NCI-H82 (cell line): ENCODE measurements at places on chromosomes 16 and 17.

DNA sequence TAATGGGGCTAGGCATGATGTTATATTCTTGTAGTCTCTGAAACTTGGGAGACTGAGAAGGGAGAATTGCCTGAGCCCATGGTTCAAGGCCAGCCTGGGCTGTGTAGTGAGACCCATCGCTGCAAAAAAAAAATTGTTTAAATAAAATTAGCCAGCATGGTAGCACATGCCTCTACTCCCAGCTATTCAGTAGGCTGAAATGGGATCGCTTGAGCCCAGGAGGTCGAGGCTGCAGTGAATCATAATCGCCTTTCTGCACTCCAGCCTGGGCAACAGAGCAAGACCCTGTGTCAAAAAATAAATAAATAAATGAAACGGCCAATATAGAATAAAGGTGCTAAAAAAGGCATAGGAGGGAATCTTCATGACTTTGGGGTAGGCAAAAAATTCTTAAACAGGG lies 13.9 kb upstream of the SLX4 start:
- no peak for DNase-seq

- DNase-seq = peak; percentile 23
These were observed 1410.9 kb upstream of the CDH8 start for GRCh38 chr16:63447121-63447520.

DNA sequence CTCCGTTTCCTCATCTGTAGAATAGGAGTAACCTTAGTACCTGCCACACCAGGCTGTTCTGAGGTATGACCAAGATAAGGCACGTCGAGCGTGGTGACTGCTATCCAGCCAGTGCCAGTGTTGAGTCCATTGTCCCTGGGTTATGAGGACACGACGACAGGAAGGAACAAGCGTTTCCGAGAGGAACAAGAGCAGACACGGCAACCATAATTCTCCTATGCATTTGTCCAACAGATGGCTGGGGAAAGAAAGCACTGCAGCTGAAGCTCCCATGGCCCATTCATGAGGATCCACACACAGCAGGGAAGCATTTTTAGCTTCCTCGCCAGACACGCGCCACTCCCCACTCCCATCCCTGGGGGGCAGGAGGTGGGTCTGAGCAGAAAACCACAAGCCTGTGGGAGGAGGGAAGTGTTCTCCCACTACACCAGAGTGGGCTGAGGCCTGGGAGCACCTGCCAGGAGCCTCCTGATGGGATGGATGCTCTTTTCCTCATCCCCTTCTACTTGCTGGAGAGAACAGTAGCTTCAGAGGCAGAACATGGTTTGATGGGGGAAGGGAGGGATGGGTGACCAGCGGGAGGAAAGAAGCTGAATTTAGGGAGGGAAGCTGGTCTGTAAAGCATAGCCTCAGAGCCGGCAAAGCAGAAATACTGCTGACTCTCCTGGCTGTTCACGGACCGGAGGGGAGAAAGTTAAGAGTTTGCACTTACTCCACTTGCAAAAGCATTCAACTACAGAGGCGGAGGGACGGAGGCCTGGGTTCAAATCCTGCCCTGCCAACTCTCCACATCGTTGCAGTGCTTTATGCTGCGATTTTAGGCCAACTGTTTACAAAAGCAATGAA lies 2.7 kb downstream of the COTL1 start:
- DNase-seq = no peak

- peak; percentile 28 for DNase-seq
These were observed 18.0 kb downstream of the FOXF1 start for GRCh38 chr16:86528061-86528929.

DNA sequence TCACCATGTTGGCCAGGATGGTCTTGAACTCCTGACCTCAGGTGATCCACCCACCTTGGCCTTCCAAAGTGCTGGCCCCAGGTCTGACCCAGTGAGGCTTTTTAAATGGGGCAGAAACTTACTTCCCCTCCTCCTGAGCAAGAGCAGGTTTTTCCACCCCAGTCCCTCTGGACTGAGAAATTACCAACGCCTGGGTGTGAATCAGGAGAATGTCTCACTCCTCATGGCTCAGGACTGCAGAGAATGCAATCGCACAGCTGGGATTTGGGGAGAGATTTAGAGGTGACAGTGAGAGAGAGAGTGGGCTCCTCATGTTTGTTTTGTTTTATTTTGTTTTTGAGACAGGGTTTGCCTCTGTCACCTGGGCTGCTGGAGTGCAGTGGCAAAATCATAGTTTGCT lies 203.6 kb downstream of the RAB11FIP4 start:
- DNase-seq = no peak

GRCh38 chr17:80485846-80486245 lies 9.4 kb upstream of the NPTX1 start:
- peak; percentile 99 for DNase-seq

DNA sequence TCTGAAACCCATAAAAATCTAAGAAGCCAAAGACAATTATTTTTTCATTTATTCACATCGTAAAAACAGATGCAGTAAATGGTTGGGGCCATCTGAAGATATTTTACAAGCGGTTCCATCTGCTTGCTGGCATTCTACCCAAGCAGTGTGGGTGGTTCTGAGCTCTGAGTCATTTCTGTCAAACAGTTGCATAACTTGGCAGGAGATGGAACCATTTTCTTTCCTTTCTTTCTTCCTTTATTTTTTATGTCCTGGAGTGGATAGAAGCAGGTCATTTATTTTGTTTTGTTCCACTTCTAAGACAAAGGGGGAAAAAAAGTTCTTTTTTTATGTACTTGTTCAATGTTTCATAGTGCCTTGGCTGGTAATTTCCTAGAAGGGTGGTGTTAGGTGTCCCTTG lies 1151.9 kb upstream of the GOT2 start:
- no peak for DNase-seq

GRCh38 chr17:40963838-40964237 lies 2.9 kb downstream of the KRT39 start:
- peak; percentile 16 for DNase-seq

- peak; percentile 86 for DNase-seq
These were observed at the start of gene SLC38A7 for GRCh38 chr16:58684354-58685083. Gene SLC38A7, minus strand, starts transcription at chr16:58684770. Its CDS starts 4,644 bp downstream, at chr16:58680126.

GRCh38 chr17:37123941-37124820 lies 175.4 kb downstream of the AATF start:
- no peak for DNase-seq

- DNase-seq = no peak
These were observed 6.8 kb downstream of the TNFAIP1 start for GRCh38 chr17:28342313-28342712.

- peak; percentile 69 for DNase-seq
These were observed 155.3 kb downstream of the AIPL1 start for GRCh38 chr17:6279659-6280058.

DNA sequence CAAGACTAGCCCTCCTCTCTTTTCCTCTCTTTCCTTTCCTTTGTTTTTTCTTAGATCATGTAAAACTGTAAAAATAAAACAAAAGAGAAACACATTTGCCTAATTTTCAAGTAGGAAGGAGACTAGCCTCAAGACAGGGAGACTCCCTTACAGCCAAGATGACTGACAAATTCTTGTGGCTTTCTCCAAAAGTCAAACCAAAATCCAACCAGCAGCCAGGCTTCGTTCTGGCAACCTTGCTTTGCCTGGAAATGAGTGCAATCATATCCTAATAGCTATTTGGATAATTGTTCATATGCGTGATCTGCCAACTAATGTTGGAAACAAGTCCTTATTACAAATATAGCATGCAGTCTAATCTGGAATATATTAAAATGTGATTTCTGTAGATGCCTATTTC lies 868.9 kb upstream of the SOX9 start:
- DNase-seq = no peak

DNA sequence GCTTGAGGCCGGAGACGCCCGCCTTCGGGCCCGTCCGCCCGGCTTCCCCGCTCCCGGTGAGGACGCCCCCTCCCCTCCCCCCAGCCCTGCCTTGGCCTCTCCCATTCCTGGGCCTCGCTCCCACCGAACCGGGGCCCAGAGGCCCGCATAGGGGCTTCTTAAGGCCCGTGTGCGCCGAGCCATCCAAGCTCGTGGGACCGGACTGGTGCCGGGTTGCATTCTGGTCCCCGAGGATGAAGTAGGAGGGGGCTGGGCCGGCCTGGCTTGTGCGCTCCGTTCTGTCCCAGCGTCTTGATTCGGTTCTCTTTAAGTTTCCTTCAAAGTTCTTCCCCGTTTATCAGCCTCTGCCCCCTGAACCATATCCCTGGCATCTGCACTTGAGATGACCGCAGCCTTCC lies 488 bp downstream of the SENP3 start:
- DNase-seq = peak; percentile 63

DNA sequence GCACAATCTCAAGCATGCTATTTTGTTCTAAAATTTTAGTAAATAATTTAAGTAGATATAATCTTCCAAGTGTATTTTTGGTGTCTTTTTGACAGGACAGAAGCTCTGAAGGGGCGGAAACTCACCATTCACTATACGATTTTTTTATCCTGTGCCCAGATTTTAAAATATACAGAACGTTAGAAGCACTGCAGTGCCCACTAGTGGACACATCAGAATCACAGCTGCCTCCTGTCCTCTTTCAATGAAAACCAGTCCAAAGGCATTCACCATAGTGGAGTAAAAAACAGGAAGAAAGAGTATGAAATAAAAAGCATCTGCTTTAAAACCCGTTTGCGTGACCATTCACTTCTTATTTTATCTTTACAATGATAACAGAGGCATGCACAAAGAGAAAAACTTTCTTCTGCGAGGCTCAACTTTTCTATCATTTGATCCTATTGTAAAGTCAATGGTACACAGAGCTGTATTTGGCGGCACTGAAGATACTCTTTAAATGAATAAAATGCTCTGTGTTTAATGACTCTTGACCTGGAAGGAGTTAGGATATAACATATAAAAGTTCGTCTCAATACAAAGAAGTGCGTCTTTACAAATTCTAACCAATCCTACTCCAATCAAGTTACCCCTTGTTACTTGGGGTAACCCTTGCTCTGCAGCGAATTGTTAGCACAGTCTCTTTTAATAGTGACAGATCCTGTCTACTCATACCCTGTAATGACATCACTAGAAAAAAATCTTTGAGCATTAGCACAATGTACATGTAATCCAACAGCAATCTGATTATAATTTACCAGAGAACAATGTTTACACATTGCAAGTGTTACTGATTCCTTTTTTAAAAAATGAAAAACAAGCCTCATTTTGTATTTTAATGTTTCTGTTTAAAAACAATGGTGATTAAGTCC lies 339.8 kb upstream of the PSMD7 start:
- peak; percentile 82 for DNase-seq

DNA sequence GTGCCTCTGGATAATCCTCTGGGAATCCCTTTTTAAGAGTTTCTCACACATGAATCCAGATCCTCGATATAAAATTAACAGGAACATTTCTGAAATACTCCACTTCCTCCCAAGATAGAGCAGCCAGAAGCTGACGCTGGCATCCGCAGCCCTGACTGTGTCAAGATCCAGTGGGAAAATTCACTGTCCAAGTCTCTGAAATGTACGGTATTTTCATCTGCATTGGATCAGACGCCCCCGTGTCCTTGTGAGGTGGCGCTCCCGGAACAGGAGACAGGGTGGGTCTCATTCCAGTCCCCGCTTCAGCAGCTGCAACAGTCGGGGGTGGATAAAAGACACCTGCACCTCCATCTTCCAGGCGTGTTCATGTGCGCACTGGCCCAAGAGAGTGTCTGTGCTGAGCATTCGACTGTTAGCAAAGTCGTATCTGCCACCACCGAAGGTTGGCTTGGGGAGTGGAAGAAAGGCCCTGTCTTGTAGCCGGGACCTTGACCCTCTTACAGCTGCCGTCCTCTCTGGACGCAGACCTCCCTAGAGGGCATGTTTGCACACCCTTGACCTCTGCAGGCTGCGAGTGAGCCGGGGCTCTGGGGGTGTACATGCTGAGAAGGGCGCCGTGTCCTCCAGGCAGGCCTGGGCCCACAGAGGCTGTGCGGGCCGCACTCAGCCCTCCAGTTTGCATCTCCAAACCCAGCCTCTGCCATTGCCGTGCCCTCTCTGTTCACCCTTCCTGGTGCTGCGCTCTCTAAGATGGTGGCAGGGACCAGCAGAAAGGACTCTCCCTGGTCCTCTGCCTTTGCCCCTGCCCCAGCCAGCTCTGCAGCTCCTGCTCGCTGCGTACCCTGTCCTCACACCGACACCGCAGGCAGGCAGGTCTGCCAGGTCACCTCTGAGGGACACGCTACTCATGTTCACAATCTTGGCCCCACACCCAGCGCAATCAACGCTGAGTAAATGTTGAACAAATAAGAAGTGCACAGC lies 72.0 kb upstream of the CHMP6 start:
- no peak for DNase-seq
